Femur (tissue), 1 donor: ENCODE measurements at places on chromosomes 6 and 20.

DNA sequence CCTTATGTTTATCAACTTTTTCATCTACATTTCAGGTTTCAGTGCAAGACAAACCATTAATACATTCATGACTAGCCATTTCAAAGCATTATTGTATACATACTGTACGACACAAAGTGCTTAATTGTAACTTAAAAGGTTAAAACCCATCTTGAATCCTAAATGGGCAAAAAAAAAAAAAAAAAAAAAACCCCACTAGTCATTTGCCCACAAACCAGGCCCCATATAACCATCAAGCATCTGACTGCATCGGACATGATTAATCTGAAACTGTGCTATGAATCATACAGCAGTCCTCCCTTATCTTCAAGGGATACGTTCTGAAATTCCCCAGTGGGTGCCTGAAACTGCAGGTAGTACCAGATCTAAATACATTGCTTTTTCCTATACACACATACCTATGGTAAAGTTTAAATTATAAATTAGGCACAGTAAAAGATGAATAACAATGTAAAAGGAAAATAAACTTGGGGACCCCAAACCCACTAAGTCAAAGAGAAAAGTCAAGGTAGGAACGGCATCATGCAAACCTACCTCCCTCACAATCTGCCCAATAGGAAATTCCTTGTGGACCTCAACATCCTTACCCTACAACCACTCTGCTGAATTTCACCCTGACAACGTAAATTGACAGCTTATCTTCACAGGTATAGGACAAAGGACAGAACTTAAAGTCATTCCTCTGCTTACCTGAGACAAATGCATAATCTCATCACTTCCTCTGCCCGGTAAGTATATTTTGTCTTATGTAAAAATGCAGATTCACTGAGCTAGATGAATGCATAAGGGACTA lies 14.3 kb downstream of the B4GALT5 start:
- no peak for DNase-seq

DNA sequence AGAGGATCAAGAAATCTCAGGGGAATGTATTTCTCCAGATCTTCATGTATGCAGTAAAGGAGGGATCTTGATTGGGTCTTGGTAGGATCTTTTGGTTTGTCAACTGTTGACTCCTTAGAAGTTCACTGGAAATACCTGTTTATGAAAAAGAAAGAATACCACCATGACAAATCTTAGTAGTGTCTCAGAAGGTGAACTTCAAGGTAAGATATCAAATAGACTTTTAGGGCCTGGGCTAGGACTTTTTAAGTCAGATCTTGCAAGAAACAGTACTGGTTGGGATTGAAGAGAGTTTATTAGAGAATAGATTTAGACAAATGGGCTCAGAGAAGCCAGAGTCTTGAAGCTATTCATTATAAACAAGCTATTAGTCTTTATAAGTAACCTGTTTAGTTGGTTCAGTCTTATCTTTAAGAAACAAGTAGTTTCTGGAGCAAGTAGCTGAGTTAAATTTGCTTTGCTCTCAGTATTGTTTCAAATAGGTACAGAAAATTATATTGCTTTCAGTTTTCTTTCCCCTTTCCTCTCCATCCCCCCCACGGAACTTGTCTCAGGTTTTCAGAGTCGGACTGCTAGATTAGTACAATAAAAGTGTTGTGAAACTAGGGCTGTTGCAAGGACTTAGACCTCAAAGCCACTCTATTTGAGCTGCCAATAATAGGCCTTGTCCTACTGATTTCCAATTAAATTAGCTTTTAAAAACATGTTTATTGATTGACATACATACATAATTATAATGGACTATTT lies 529.1 kb upstream of the CITED2 start:
- DNase-seq = no peak

GRCh38 chr6:2524090-2524489 lies 226.6 kb downstream of the MYLK4 start:
- no peak for DNase-seq

DNA sequence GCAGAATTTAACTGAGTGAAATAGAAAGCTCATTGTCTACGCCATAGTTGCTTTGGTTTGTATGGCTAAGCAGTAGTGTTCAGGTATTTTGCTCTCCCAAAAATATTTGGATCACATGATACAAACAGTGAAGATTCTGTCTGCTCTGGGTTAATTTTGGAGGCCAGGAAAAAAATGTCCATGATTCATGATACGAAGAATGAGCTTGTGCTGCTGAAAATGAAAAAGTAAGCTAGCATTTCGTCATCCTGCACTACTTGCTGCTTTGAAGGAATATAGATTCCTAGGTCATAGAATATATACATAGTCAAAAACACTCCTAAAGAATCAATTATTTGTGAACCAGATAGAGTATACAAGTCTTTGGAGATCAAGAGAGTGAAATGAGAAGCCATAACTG lies 8.3 kb downstream of the WRNIP1 start:
- no peak for DNase-seq

DNA sequence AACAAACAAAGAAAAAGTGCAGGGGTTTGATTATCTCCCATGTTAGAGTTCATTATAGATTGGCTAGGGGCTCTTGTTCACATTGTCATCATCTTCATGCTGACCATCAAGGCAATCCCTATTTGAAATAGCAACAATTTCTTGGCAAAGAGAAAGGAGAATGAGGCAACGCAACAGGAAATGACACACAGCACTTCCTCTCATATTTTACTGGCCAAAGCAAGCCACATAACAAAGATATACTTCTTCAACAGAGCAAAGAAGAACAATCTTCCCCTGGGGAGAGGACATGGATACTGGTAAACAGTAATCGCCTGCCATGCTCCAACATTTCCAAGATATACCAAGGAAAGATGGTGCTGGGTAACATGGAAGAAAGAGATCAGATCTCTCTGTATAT lies 29.8 kb downstream of the EPM2A start:
- no peak for DNase-seq
